ENCODE measurements at places on chromosomes 16 and 17. TPM values are rescaled to one million over a fixed set of nuclear protein-coding genes. Genes with fewer than 3 reads are reported as not detected.

MT1G gene
- not detected for total RNA-seq

HCRT gene
- not detected for total RNA-seq

HSPB9 gene
- total RNA-seq, result not detected

CCL15 gene
- not detected for total RNA-seq

UMOD gene
- not detected for total RNA-seq

CISD3 gene
- 6.8 TPM for total RNA-seq

NLRC3 gene
- total RNA-seq, result not detected

PRM1 gene
- not detected for total RNA-seq

KRT33B gene
- not detected for total RNA-seq

SLC13A5 gene
- total RNA-seq, result 0.89 TPM

PPY gene
- total RNA-seq, result not detected

KCNG4 gene
- not detected for total RNA-seq

TP53TG3C gene
- total RNA-seq, result not detected

MYO19 gene
- total RNA-seq, result 95.5 TPM

HEATR9 gene
- not detected for total RNA-seq

TNFRSF17 gene
- total RNA-seq, result not detected
